ENCODE measurements at places on chromosomes 5 and 9.

DNA sequence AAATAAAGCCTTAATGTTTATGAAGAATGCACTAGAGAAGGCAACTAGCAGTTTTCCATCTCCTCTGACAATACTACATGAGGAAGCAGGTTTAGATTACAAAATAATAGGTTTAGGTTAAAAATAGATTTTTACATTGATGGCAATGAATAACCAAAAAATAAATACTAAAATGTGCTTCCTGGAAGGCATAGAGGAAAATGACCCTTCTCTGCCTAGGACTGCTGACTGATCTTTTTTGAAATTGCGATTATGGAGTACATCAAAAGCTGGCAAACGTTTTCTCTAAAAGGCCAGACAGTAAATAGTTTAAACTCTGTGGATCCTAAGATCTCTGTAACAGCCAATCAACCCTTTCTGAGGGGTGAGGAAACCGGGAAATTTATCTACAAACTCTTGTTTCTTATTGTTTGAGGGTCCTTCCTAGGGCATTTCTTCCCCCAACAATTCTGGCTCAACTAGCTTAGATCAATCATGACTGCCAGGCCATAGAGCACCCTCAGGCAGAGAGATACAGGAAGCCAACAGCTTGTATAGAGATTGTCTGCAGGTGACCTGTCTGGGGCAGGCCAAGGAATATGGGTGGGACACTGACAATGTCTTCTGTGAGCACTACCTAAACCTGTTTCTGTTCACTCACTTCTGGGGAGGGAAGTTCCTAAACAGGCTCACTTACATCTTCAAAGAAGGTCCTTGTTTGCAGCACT, 67.3 kb downstream of the MROH2B start:
- no peak for DNase-seq

DNA sequence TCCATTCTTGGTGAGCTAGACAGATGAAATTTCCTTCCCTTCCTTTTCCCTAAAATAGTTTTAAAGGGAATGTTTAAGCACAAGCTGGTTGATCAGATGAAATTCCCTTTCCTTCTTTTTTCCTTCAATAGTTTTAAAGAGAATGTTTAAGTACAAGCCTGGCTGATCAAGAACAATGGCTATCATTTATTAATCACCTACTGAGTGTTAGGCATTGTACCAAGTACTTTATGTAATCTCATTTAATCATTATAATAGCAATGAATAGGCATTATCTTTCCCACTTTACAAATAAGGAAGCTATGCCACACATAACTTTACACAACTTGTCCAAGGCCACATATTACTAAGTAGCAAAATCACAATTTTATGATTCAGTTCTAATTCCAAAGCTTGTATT, 152.0 kb upstream of the ACOT12 start:
- no peak for DNase-seq

GRCh38 chr9:16825331-16825725, 45.1 kb downstream of the BNC2 start:
- no peak for DNase-seq

DNA sequence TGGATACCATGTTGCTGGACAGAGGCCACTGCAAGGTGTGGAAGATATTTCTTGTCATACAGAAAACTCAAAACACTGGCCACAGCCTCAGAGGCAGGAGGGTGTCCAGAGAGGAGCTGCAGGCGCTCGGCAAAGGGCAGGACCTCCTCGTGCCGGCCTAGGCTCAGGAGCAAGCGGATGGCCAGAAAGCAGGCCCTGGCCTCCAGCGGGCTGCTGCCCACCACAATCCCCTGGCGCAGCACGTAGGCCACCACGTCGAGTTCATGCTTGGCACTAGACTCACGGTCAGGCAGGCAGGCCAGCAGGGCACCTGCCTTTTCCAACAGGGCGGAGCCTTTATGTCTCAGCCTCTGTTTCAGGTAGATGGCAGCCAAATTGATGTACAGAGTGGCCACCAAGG, 35.2 kb downstream of the SH3TC2 start:
- DNase-seq = no peak

DNA sequence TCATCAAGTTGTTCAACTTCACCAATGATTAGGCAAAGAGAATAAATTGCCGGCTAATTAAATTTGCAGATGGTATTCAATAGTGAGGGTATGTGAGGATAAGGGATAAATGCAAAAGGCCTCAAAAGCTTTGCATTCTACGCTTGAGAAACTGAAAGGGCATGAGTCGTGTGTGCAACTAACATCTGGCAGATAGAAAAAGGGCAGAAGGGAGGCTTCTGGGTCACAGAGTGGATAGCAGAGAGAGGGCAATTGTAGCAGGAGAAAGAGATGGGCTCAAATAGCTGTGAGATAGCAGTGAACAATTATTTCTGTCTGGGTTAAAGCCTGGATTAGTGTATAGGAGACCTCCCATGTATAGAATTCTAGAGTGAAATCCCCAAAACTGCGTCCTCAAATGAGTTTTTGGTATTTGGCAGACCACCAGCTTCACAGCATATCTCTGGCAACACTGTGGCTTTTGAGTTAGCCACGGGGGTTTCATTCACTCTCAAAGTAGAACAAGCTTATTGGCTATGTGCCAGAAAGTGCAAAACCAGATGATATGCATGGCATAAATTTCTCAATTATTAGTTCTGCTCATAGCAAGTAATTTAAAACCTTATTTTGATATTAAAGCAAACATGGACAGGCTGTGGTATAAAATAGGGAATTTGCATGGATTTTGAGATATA, 586.3 kb downstream of the BRINP1 start:
- DNase-seq = no peak

DNA sequence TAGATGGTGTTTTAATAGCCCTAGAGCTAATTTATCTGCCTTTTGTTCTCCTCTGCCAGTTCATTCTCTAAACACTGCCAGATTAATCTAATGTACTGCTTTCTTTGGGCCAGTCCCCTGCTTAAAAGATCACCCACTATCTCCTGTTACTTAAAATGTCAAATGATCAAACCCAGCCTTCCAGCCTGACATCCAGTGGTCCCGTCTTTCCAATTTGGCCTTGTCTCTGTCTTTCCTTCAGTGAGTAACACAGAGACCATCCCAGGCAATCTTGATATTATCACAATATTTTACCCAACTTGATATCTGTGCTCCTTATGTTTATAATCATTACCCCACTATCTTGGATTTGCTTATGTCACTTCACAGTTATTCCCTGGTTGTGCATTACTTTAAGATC, 12.0 kb downstream of the PRR16 start:
- DNase-seq = no peak

DNA sequence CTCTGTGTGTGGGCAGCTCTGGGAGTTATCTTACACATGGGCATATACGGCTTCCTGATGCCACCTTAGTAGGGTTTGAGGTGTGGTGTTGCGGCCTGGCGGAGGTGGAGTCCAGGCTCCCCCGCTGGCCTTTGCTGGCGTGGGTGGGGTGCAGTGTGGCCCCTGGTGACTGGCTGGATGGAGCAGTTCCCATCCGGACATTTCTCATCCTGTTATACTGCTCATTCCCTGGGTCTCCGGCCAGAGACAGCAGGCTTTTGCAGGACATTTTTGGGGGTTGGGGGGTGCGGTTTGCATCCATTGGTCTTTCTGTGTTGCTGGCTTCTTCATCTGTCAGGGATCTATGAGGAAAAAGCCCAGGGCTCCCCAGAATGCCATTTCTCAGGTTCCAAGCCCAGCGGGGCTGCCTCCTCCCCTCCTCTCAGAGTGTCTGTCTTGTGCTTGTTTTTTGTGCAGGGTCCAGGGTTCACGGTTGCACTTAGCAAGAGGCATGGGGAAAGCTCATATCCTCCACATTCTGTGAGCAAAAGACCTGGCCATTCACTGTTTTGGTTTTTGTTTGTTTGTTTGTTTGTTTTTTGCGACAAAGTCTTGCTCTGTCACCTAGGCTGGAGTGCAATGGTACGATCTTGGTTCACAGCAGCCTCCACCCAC, 22.3 kb downstream of the NDUFS6 start:
- no peak for DNase-seq

DNA sequence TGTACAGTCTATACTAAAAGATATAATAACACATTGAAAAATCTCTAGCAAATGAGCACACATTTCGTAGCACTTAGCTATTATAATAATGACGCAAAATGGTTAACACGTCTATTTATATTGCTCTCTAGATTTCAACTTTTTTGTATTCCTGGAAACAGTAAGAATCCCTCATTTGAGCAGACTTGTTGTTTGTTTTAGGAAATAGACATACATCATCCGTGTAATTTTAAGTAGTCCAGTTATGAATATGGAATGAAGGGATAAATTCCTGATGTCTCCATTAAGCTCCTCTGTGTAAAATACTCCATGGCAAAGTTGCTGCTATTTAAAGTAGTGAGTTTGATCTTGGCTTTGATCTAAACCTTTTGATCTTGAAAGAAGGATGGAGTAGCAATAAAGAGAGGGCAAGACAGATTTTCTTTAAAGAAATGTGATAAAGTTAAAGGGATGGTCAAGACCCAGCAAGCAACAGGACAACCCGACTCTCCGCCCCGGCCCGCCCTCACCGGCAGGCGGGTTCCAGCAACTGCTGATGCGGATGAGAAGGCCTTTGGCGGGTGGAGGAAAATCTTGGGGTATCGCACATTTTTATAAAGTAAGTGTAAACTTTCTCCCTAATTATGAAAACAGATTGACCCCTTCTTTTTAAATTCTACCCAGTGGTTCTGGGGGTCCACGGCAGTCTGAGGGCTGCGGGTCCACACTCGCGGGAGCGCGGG, 277.4 kb downstream of the AOPEP start:
- no peak for DNase-seq

DNA sequence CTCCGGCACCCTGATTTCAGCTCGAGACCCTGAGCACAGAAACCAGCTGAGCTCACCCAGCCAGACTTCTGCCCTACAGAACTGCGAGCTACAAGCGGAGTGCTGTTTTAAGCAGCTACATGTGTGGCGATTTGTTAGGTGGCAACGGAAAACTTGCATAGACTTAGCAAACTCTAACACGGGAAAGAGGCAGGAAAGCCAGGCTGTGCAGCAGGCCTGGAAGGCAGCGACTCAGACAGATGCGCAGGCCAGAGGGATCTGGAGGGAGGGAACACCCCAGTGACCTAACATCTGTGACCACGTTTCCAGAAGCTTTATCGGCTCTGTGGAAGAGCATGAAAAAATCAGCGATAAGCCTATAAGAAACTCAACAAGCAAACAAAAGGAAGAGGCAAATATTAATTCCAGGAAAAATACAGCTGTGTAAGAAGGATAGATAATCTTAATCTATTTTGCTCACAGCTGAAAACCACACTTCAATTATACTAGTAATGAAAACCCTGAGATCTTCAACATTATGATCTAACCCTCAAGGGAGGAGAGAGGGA, 11.0 kb downstream of the UBAC1 start:
- DNase-seq = no peak

DNA sequence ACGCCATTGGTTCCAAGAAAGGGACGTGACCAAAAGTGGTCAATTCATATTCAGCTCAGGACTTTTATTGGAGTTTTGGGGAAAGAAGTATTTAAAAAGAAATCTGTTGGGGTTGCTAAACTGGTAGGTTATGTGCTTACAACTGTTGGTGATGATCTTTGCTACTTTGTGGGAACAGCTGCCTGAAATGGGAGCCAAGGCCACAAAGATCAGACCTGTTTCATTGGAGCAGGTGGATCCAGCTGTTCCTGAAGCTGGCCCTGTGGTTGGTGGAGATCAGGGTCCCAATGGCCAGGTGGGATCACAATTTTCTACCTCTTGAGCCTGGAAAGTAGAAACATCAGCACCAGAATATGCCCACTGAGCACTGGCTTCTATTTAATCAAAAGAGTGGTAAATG, 144.5 kb downstream of the PSAT1 start:
- no peak for DNase-seq

DNA sequence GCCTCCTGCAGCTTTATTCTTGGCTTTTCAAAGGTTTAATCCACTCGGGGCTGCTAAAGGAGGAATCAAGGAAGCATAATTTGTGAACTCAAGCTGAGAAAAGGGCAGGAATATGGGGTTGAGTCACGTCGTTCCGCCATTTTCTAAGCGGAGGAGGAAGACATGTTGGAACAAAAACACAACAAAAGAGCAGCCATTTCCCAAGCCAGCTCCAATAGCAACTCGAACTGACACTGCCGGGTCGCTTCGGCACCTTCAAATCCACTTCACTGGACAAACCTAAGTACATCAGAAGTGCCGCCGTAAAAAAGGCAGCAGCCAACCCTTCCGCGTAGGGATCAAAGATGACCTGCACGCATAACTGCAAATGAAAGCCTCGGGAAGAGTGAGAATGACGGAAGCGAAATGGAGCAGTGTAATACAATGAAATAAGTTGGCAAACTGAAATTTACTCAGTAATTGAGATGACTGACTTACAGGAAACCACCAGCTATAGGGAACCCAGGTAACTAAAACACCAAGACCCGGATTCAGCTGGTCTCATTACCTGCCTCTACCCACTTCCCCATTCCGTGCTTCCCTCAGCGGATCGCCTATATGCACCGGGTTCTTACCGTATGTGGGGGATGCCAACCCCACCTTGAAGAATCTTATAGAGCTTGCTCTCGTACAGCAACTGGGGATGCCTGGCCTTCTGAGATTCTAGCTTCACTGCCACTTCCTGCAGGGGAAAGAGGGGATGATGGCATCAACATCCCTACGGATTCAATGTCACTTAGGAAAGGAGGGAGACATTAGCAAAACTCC, 1.6 kb downstream of the CSNK1A1 start:
- peak; percentile 38 for DNase-seq

DNA sequence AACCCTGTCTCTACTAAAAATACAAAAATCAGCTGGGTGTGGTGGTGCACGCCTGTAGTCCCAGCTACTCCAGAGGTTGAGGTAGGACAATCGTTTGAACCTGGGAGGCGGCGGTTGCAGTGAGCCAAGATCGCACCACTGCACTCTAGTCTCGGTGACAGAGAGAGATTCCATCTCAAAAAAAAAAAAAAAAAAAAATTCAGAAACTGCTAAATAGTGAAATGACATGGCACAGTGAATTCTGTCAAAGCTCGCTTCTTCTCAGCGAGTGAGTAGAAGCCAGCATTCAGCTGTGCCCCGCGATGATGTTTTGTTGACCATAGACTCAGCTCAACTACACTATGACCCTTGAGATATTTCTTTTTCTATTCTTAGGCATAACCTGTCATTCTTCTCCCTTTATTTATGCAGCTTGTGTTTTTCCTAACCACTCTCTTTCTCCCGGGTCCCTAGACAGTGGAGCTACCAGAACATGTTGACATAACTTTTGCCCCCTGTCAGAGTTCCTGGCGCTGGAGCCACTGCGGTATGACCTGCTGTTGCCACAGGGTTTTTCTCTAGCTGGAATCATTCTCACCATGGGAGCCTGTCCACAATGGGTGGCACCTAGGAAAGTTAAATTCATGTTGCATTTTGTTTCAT, 13.5 kb upstream of the IQGAP2 start:
- DNase-seq = no peak

DNA sequence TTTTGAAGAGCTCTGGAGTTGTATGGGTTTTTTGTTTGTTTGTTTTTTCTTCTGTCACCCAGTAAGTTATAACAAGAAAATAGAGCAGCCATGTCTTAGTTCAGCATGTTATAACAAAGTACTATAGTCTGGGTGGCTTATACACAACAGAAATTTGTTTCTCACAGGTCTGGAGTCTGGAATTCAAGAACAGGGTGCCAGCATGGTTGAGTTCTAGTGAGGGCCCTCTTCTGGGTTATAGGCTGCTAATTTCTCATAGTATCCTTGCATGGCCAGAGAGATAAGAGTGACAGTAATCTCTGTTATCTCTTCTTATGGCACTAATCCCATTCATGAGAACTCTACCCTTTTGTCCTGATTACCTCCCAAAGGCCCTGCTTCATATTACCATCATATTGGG, 114.7 kb downstream of the GIN1 start:
- no peak for DNase-seq

GRCh38 chr9:30075451-30076199, 2308.8 kb upstream of the ACO1 start:
- DNase-seq = no peak

Data from left kidney (tissue), 8 donors.